ENCODE measurements at places on chromosomes 13 and 19. TPM values are rescaled to one million over a fixed set of nuclear protein-coding genes. Genes with fewer than 3 reads are reported as not detected.

DNA sequence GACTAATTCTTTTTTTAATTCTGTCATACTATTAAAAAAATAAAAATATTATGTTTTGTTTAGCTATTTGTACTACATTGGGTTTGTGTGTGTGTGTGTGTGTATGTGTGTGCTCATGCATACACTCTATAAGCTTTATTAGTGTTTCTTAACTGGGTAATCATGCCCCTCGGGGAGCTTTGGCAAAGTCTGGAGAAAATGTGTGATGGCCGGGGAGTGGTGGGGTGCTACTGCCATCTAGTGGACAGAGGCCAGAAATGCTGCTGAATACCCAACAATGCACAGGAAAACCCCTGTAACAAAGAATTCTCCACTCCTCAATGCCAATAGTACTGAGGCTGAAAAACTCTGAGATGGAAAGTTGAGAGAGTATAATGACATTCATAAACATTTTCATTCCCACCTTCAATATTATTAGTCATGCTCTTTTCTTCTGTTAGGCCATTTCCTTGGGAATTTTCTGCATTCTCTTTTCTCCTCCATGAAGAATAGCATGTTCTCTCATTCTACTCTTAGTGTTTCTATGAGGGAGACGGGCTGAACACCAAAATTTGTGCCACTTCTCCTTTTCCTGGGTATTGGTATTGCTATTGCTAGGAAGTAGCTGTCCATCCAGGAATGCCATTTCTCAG is 157.3 kb downstream of the DNAJC3 start:
- peak; percentile 28 for DNase-seq

DNA sequence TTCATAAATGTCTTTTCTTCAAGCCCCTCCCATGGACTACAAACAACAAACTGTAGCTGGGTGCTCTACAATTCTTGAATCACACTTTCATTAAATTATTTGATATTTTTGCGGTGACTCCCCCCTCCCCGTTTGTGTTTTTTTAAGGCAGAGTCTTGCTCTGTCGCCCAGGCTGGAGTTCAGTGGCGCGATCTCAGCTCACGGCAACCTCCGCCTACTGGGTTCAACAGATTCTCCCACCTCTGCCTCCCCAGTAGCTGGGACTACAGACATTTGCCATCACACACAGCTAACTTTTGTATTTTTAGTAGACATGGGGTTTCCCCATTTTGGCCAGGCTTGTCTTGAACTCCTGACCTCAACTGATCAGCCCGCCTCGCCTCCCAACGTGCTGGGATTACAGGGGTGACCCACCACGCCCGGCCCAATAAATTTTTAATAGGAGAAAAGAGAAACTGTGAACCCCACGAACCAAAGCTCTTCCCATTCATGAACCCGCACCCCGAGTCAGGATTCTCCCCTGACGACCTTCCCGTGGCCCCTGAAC is 703 bp downstream of the ZNF506 start:
- DNase-seq, result no peak

DNA sequence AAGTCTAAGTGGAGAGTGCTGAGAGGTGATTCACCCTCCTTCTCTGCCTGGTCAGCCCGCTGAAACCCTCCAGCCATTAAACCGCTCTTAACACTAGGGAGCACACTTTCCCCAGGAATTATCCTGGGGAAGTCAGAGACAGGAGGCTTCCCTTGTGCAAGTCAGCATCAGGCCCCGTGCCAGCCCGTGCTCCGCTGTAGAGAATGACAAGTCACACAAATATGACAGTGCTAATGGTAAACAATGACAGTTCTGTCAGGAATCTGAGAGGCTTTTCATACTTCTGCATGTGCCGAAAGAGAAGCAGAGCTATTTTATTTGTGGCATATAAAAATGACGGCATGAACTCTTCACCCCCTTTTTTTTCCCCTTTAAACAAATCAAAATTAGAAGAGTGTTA is 816.9 kb upstream of the SLC10A2 start:
- peak; percentile 19 for DNase-seq

GRCh38 chr13:23069566-23069965 is 111.2 kb upstream of the SGCG start:
- DNase-seq, result no peak

- DNase-seq, result no peak
Measured at GRCh38 chr13:73913079-73913740, 221.0 kb downstream of the KLF12 start.

- DNase-seq, result no peak
Measured at GRCh38 chr13:94305033-94305432, 174.4 kb downstream of the DCT start.

Gene ZNF544
- total RNA-seq, result 72.2 TPM

Gene CPAMD8
- 4.9 TPM for total RNA-seq
